Epithelial cell of proximal tubule (primary cell): ENCODE measurements at places on chromosomes 2 and 18.
A peak's percentile ranks its signal among the peaks of the same experiment; 100 is the strongest.

DNA sequence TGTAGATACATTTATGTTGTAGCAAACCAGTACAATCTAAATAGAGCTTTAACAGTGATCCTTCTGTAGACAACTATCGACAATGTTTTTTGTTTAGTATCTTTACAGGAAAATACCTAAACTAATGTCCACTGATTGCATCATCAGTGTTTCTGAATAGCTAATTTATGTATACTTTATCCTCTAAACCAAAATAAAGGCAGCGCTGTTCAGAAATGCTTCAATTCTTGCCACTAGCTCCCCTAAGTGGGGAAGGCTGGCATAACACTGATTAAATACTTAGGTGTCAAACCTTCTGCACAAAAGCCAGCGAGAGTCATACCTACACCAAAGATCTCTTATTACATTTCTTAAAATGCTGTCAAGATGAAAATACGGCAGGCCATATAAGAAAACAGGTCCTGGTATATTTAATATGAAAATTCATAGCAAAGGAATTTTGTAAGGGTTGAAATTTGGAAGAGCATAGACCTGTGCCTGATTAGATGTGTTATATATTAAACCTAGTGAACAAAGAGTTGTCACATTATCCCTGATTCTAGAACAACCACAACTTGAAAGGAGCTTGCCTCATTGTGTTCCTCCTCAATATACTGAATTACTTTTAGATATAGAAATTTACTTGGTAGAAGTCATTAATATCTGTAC is 1693.4 kb upstream of the SLC39A10 start:
- DNase-seq = no peak

DNA sequence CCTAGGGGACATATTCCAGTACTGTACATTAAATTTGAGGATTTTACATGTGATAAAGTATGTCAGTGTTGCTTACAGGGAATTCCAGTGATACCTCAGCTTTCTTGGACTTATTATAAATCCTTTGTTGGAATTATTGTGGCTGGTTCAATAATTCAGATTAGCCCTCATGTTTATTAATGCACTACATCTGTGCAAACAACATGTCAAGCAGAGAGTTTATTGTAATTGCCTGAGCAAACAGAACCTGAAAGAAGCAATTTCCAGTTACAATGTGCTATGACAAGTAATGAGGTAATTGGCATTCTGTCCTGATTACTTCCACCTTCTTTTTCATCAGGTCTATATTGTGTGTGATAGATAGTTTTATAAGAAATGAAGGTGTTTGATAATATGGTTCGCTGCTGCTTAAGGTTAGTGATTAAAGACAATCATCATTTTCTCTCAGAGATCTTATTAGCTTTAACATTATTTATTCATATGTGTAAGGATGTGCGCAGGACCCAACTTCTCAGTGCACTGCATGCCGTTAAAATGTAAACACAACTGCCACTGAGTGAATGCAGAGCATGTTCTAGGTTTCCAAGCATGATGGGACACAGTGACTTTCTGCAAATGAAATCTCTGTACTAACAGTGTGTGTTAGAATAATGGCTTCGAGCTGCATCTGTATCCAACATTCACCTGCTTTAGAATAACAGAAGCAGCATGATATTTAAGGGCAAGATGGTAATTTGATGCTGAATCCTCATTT is 973.7 kb upstream of the POU3F3 start:
- no peak for DNase-seq

DNA sequence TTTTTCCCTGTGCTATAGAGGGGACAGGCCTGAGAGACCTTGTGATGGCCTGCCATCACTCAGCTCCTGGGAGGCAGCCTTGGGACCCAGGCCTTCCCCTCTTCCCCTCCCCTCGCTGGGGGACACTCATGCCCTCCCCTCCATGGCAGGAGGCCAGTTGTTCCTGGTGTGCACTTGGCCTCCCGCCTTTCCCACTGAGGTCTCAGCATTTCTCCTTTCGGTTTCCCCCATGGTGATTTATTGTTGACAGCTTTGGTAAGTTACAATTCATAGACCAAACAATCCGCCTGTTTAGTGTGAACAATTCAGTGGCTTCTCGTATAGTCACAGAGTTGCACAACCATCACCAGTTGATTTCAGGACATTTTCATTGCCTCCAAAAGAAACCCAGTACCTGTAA is 10.2 kb upstream of the CNDP1 start:
- no peak for DNase-seq

DNA sequence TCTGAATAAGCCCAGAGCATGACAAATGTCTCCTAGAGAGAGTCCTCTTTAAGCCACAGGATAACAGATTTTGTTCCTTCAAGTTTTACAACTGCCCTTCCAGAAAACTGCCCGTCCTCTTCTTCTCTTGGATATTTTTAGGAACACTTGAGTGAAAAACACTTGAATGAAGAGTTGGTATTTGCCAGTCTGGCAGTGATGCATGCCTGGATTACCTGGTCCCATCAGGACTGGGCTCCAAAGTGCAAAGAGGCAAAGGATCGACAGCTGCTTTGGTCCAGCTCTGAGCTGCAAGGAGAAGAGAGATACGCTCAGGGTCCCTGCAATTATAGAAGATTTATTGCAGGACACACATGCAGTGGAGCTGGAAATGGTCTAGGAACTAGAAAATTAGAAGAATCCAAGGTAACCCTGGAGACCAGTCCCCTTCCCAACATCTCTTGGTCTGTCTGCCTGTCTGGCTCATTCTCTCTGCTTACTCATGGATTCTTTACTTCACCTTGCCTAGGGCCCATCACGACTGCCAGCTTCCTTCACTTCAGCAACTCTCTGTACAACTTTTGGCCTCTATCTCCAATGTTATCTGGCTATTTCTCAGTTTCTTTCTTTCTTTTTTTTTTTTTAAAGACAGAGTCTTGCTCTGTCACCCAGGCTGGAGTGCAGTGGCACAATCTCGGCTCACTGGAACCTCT is 112.1 kb upstream of the SIX2 start:
- DNase-seq = no peak

DNA sequence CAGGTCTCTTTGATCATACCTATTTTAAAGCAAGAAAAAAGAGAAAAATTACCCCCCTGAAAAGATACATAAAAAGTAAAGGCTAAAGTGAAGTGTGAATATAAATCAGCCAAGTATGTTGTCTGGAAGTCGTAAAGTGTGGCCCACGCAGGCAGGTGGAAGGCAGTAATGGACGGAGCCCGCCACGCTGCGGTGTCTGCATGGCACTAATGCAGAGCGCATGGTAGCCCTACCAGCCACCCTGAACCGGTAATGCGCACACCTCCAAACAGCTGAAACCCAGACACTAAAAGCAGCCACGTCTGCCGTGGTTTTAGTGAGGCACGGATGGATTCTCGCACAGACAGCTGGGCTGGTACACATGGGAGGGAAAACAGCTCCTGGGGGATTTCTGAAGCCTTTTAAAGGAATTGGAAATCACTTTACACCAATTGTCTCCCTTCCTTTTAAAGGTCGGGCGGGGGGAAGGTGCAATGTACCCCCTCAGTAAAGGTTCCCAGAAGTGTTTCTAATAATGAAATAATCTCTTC is 615.2 kb downstream of the CNTNAP5 start:
- DNase-seq = no peak

DNA sequence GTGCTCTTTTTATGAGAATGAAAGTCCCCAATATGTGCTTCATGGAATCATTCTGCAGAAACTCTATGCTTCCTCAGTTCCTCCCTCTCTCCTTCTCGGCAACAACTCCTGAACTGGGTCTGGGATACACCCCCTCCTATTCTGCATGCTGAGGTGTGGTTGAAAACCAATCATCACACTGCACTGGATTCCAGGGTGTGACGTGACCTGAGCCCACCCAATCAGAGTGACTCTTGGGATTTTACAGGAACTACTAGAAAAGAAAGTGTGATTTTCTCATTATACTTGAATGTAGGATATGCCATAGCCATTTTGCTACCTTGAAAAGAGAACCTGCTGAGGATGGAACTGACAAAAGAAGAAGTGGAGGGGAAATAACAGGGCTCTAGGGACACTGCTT is 36.3 kb downstream of the ACVR1 start:
- DNase-seq = no peak

DNA sequence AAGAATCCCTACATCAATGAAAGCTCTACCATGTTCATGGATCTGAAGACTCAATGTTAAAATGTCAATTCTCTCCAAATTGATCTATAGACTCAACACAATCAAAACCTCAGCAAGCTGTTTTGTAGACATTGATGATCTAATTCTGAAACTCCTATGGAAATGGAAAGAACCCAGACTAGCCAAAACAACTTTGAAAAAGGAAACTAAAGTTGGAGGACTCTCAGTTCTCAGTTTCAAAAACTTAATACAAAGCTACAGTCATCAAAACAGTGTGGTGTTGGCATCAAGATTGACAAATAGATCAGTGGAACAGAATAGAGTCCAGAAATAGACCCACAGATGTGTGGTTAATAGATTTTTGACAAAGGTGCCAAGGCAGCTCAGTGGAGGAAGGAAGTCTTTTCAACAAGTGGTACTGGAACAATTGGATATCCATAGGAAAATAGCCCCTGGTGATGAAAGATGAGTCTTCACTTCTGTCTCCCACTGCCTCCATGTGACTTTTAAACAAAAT is 30.4 kb downstream of the LBH start:
- no peak for DNase-seq

GRCh38 chr18:77069931-77070330 is 62.7 kb downstream of the MBP start:
- DNase-seq = no peak

GRCh38 chr18:58779529-58779928 is 85.1 kb upstream of the ZNF532 start:
- DNase-seq = no peak

DNA sequence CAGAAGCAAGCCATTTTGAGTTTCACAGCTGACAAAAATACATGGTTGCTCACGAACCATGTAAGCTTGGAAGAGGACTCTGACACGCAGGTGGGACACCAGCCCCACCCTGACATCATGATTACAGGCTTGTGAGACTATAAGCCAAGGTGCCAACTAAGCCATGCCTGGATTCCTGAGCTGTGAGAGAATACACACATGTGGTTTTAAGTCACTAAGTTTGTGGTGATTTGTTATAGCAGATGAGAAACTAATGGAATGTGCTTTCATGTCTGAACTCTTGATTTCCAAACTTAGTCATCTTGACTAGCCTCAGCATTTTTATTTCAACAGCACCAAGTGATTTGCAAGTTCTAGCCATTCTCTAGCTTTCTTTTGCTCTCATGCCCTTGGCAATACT is 676.1 kb upstream of the CELF4 start:
- peak; percentile 36 for DNase-seq

GRCh38 chr2:121626777-121627524 is 22.3 kb downstream of the CLASP1 start:
- DNase-seq = peak; percentile 65
